GOT3 (cell line): ENCODE measurements at places on chromosomes 3 and 15.

DNA sequence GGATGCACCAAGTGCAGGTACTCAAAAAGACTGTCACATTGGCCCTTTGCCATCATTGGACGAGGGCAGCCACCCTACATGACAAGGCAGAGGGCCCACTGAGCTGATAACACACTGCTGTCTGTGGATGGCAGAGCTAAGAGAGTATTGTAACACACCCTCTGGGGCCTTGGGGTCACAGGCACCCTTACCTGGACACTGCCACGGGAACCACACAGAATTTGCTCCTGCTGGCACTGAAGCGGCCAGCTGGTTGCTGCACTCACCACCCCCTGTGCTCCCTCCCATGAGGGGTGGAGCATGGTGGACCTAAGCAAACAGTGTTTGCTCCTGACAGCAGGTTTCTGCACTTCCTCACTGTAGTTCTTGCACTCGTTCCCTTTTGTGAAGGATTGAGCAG lies 208.2 kb upstream of the SGO1 start:
- DNase-seq: no peak

GRCh38 chr15:67892559-67893377 lies 52.9 kb upstream of the RNU6-1 start:
- no peak for DNase-seq

DNA sequence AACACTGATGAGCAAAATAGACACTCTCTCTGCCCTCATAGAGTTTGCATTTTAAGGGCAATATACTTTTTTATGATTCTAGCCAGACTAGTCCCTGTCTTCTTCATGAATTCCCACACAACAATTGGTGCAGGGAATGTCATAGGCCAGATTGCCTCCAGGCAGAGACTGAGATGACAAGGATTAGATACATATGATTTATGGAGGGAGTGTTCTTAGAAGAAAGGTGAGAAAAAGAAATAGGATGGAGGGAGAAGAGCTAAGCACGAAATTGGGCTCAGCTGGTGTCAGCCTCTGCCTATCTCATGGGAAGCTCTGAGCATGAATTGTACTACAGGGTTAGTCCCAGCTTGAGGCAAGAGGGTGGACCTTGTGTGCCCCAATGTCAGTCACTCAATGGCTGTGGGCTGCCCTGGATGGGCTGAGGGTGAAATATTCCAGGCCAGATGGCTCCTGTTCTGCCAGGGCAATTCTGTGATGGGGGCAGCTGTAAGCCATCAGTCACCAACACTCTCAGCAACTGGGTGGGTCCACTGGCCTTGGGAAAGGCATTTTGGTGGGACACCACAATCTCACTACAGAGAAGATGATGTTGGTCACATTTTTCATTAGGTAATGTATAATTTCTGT lies 31.1 kb downstream of the EIF1B start:
- no peak for DNase-seq

DNA sequence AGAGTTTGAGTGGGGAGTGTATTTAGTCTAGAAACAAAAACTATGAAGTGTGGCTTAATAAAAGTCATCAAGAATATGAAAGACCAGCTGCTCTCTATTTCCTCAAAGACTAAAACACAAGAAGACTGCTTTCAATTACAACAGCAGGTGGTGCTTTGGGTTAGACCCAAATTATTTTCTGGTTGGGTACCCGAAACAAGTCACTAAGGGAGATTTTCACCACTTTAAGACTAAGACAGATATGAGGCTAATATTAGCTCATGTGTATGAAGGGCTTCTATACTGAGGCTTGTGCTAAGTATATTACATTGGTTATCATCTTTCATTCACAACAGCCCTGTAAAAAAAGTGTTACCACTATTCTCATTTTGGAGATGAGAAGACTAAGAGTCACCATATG lies 43.1 kb downstream of the COL8A1 start:
- DNase-seq: no peak

DNA sequence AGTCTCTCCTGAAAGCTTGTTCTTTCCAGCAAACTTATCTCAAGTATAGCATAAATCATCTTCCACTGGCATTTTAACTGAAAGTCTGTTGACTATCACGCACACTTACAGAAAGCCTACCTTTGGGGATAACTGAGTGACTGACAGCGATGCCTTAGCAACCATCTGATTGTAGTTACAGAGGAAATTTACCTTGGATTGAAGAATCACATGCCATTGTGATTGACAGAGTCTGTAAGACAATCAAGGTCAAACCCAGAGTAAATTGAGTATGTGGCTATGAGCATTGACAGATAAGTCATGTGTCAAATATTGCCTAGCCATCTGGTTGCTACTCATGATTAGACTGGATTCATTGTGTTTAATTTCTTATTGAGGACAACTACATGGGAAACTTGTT lies 82.0 kb downstream of the CNTN4 start:
- DNase-seq: no peak

GRCh38 chr3:118529554-118529953 lies 505.1 kb downstream of the IGSF11 start:
- no peak for DNase-seq

DNA sequence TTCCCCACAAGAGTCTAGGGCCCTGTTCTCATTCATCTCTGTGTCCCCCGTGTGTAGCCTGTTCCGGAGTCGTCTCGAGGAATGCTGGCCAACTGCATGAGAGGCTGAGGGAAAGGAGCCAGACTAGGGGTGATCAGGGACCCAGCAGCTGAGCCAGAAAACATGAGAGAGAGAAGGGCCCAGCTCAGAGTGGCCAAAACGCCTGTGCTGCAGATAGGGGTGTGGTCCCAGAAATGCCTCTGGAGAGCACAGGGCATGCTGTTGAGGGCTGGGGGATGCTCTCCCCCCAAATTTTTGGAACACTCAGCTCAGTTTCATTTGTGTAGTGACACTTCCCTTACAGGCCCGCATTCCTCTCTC lies 14.1 kb downstream of the CYP1A2 start:
- DNase-seq: no peak

- DNase-seq: no peak
These were observed 9.8 kb downstream of the PLIN1 start for GRCh38 chr15:89669309-89669865.

DNA sequence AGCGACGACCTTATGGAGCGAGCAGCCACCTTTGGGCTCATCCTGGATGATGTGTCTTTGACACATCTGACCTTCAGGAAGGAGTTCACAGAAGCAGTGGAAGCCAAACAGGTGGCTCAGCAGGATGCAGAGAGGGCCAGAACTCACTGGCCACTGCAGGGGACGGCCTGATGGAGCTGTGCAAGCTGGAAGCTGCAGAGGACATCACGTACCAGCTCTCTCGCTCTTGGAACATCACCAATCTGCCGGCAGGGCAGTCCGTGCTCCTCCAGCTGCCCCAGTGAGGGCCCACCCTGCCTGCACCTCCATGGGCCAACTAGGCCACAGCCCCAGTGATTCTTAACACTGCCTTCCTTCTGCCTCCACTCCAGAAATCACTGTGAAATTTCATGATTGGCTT lies 10.4 kb downstream of the NR1I2 start:
- no peak for DNase-seq

- DNase-seq: no peak
These were observed 29.2 kb downstream of the EPHB3 start for GRCh38 chr3:184590795-184591194.

GRCh38 chr15:85764649-85765277 lies 30.0 kb downstream of the KLHL25 start:
- DNase-seq: no peak

- no peak for DNase-seq
These were observed 19.1 kb downstream of the RNF13 start for GRCh38 chr3:149832086-149832485.

GRCh38 chr3:70816346-70816745 lies 503.9 kb upstream of the MDFIC2 start:
- DNase-seq: no peak

GRCh38 chr15:80931721-80932512 lies 57.7 kb downstream of the MESD start:
- DNase-seq: peak; percentile 66

DNA sequence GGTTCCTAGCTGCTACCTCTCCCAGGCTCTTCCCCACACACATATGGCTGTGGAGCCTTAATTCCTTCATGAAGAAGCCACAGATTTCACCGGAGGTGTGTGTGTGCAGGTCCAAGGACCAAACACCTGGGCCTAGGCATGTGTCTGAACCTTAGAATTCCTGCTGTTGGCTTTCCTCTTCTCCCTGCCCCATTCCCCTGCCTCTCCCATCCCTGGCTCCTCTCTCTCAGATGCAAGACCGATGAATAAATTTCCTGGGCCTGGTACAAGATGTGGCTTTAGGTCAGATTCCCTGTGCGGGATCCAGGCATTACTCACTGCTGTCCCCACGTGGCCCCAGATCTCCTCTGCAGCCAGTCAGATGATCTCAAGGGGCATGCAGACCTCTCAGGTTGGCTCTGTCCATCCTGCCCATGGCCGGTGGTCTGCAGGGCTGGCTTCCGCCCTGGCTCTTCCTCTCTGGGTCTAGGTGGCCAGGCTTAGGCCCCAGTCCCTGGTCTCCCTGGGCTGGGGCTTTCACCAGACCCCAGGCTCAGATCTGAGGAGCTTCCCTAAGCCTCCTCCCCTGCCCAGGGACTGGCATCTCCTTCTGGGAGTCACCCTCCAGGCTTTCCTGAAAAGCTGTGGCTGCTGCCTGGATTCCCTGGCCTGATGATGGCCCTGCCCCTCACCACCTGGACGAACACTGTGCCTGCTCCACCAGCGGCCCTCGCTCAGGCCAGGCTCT lies 20.5 kb downstream of the CCR9 start:
- DNase-seq: no peak

DNA sequence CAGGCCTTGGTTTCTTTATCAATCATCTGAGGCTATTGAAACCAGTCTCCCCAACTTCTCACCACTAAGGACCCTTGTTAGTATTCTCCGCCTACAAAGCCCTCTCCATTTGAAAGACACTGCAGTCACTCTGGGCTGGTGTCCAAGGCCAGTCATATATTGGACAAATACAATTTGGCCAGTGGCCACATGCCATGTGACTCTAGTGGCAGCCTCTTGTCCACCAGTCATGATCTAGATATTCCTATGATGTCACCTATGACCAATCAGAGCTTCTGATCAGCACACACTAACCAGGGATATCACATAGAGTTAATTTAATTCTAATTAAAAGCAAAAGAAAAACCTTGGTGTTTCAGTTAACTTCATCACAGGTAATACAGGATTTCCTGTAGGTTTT lies 68.2 kb downstream of the RAB11A start:
- DNase-seq: no peak

DNA sequence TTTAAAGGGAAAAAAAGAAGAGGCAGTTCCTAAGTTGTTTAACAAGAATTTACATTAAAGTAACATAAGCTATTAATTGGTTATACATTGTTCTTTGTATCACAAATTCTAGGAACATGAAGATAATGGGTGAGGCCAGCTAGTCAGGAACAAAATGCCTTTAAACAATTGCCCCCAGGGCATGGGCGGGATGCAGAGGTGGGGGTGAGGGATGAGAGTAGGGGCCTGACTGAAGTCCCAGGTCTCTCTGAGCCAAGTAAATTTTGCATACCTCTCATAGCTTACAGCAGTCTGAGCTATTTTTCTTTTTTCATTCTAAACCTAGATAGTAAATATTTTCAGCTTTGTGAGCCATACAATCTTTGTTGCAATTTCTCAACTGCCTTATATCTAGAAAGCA lies 77.8 kb upstream of the RNU6-1 start:
- DNase-seq: no peak

- no peak for DNase-seq
These were observed 56.2 kb upstream of the DLG1 start for GRCh38 chr3:197354568-197355001.

DNA sequence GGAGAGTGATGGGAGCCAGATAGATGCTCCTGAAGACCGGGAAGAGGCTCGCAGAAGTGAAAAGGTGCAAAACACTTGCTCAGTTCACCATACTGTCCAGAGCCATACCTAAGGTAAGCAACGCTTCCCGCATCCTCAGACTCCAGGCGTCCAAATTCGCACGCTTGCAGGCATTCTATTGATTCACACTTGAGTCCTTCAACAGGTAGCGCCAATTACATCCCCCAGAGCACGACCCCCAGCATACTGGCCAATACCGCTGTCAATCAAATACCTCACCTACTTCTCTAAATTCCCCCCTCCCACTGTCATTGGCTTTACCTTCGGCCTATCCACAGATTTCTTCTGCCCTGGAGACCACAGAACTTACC lies 361 bp upstream of the STXBP5L start:
- DNase-seq: no peak

- no peak for DNase-seq
These were observed 2.9 kb downstream of the IGDCC3 start for GRCh38 chr15:65374821-65375401.

DNA sequence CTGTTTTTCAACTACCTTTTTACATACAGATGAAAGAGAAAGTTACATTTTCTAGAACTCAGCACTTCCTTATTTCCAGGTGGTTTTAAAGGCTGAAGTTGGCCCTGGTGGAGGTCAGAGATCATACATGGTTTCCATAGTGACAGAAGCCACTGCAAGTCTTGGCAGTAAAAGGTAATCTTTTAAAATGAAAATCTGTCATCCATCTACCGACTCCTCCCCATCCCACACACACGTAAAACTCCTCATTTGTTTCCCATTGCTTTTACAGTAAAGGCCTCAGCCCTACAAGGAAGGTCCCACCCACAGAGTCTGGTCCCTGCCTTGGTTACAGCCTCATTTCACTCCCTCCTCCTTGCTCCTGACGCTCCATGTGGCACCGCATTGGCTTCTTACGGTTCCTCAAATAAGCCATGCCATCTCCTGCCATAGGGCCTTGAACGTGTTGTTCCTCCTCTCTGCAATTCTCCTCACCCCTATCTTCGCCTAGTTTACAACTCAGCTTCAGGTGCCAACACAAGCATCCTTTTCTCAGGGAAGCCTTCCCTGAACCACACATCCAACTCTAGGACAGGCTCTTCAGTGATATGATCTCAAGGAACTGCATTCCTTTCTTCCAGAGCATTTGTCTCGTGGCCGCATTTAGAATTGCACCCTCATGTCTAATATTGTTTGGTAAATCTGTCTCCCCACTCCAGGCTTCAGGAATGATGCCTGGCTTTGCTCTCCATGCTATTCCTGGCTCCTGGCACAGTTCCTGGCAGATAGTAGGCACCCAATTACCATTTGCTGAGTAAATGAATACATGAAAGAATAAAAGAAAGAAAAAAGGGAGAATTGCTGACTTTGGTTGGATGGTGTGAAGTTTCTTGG lies 2.6 kb downstream of the CYP19A1 start:
- DNase-seq: no peak

DNA sequence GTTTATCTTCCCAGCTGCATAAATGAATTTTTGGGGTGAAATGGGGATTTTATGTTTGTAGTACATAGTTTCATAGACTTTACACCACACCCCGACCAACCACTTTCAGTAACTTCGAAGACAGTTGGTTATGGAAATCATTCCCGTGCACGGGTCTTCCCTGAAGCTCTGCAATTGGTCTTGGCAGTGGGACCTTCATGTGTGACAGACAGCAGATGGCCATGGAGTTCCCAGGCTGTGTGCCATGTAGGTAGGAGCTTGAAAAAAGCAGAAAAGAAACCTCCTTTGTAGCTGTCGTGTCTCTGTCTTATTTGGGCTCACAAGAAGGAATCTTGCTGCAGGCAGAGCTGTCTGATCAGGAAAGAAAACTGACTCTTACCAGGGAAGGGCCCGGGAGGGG lies 25.9 kb downstream of the EXOG start:
- DNase-seq: no peak
